SJSA1 (cell line): ENCODE measurements at places on chromosomes 3 and 15.

DNA sequence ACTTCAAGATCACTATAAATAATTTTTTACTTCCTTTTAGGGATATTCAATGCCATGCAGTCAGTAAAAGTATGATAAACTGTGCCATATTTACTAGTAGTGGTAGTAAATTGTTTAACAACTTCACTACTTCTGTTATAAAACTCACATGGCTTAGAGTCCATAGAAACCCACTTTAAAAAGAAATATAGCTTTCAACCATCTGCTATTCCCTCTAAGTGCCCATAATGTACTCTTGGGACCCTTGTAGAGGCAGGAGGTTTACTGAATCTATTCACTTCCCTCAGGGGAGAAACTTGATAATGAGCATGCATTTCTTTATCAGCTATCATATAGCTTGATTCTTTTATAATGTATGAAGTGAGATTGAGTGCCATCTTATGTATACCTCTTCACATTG is 1448.4 kb upstream of the ALCAM start:
- no peaks in the 10 kb centered on the region for H3K4me1 ChIP-seq
- no peaks in the 10 kb centered on the region for H3K36me3 ChIP-seq
- H3K27me3 ChIP-seq = no peaks in the 10 kb centered on the region; the same call in 1 of the 2 replicates
- no peak for DNase-seq
- no peak overlapping the region for H3K4me3 ChIP-seq
- H3K27ac ChIP-seq = no peak overlapping the region

GRCh38 chr3:52401551-52401950 is 43.4 kb downstream of the SEMA3G start:
- H3K4me3 ChIP-seq = no peak overlapping the region
- DNase-seq = no peak
- no peaks in the 10 kb centered on the region for H3K27me3 ChIP-seq
- no peak overlapping the region for H3K27ac ChIP-seq

DNA sequence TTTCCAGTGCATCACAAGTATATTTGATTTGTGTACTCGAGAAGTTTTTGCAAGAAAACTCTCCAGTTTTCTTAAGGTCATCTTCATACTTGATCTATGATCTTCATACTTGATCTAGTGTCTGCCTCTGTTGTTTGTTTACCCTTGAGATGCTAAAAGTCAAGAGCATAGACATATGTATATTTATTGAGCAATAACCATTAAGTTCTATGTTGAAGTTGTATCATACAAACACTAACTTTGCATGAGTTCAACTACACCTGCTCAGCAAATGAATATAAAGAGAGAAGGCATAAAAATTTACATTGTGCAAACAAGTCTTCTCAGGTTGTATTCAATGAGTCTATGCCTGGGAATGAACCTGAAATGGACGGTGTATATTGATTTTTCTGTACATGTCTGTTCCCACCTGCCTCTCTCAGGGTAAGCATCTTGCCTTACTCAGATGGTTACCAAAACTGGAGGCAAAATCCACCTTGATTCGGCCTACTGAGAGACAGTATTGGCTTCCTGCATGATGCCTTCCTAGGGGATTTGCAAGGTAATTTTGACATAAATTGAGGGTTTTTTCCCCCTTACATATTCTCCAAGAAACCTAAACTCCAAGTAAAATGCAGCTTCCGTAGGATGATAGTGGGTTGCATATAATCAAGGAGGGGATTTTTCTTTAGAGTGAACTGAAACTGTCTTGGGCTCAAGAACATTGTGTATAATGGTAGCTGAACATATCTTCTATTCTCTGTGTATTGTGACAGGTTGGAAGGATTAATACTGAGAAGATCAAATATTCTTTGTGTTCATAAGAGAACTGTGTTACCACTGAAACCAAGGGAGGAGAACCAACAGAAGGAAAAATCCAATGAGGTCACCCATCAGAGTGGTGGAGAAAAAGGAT is 110.4 kb downstream of the FILIP1L start:
- no peak for DNase-seq
- H3K27me3 ChIP-seq = no peaks in the 10 kb centered on the region

DNA sequence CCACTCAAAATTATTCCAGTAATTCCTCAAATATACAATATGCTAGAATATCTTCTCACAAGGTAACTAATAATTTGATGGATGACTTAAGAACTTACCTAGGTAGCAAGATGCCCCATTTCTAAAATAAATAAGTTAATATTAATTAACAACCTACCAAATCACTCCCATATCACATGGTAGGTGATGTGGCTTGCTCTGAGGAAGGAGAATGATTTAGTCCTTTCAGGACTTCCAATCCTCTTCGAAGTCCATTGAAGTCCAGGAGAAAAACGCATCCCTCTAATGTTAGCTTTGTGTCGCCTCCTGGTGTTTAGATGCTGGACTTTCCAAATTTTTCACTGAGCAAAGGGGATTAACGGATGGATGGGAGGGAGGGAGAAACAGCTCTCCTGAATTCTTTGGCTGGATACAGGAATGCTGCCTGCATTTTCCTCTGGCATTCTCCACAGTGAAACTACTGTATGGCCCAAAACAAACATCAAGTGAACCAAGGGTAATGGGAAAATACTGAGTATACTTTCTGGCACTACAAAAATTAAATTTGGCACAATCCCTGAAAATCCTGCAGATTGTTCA is 58.6 kb downstream of the PRICKLE2 start:
- no peak for DNase-seq
- H3K36me3 ChIP-seq = peaks cover 35% of the 10 kb centered on the region
- H3K4me1 ChIP-seq = peaks cover 30% of the 10 kb centered on the region
- no peaks in the 10 kb centered on the region for H3K27me3 ChIP-seq
- no peak overlapping the region for H3K4me3 ChIP-seq
- no peak overlapping the region for H3K27ac ChIP-seq

DNA sequence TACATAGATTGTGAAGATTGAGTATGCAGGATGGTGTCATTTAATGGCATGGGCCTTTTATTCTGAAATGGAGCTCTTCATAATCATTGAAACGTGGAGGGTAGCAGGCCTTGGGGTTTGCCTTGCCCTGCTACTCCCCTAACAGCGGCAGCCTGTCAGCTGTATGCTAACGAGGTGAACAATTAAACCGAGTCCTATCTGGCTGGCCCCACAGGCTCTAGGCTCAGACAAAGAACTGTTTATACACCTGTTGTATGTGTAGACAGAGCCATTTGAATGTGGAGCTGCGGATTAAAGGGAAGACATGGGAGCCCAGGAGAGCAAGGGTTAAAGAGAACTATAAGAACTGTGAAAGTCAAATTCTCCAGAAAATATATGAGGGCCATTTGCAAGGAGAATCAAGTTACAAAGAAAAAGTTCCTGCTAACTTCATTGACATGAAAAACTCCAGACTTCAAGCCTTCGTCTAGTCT is 116.7 kb upstream of the CGNL1 start:
- no peaks in the 10 kb centered on the region; the same call in 1 of the 2 replicates for H3K4me1 ChIP-seq
- no peak overlapping the region for H3K27ac ChIP-seq
- no peak for DNase-seq
- no peaks in the 10 kb centered on the region for H3K27me3 ChIP-seq

- no peaks in the 10 kb centered on the region; the same call in 1 of the 2 replicates for H3K27me3 ChIP-seq
- no peaks in the 10 kb centered on the region for H3K4me1 ChIP-seq
- no peak overlapping the region for H3K4me3 ChIP-seq
- H3K36me3 ChIP-seq = no peaks in the 10 kb centered on the region
- H3K27ac ChIP-seq = no peak overlapping the region
Measured at GRCh38 chr3:193095366-193095765, 145.7 kb upstream of the PLAAT1 start.

- no peaks in the 10 kb centered on the region for H3K4me1 ChIP-seq
- no peaks in the 10 kb centered on the region for H3K36me3 ChIP-seq
- H3K4me3 ChIP-seq = no peak overlapping the region
- DNase-seq = no peak
- H3K27me3 ChIP-seq = no peaks in the 10 kb centered on the region
- H3K27ac ChIP-seq = no peak overlapping the region
Measured at GRCh38 chr3:182636646-182637045, 156.7 kb upstream of the ATP11B start.

DNA sequence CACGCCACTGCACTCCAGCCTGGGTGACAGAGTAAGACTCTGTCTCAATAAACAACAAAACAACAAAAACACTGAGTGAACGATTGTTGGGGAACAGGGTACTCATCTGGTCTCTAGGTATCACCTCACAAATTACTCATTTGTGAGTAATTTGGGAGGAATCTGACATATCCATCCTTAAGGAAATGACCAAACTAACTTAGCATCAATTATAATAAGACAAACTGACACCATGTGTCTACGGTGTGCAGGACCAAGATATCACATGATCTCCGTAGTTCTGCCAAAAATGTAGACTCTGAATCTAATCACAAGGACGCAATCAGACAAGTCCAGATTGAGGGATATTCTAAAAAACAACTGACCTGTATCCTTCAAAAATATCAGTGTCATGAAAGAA is 12.0 kb upstream of the DAPK2 start:
- no peaks in the 10 kb centered on the region for H3K27me3 ChIP-seq
- no peak overlapping the region for H3K27ac ChIP-seq
- H3K4me1 ChIP-seq = no peaks in the 10 kb centered on the region
- no peaks in the 10 kb centered on the region for H3K36me3 ChIP-seq
- no peak overlapping the region for H3K4me3 ChIP-seq
- no peak for DNase-seq

DNA sequence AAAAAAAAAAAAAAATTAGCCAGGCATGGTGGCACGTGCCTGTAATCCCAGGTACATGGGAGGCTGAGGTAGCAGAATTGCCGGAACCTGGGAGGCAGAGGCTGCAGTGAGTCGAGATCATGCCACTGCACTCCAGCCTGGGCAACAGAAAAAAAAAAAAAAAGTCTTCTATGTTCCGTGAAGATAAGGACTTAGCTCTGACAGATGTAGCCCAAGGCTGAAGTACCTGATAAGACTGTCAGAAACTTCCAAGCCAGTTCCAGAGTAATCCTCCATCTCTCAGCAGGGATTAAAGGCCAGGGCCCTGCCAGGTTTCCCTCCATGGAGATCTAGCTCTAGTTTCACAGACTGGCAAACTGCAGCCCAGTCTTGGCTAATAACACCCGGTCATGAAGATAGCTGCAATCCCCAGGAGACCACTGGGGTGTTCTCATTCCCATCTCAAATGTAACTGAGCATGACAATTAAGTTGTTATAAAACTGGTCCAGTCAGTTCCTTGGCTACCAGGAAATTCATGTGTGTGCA is 8.5 kb downstream of the CDCP1 start:
- peaks cover 39% of the 10 kb centered on the region for H3K4me1 ChIP-seq
- H3K4me3 ChIP-seq = no peak overlapping the region
- H3K36me3 ChIP-seq = no peaks in the 10 kb centered on the region; the same call in 1 of the 2 replicates
- no peak for DNase-seq

DNA sequence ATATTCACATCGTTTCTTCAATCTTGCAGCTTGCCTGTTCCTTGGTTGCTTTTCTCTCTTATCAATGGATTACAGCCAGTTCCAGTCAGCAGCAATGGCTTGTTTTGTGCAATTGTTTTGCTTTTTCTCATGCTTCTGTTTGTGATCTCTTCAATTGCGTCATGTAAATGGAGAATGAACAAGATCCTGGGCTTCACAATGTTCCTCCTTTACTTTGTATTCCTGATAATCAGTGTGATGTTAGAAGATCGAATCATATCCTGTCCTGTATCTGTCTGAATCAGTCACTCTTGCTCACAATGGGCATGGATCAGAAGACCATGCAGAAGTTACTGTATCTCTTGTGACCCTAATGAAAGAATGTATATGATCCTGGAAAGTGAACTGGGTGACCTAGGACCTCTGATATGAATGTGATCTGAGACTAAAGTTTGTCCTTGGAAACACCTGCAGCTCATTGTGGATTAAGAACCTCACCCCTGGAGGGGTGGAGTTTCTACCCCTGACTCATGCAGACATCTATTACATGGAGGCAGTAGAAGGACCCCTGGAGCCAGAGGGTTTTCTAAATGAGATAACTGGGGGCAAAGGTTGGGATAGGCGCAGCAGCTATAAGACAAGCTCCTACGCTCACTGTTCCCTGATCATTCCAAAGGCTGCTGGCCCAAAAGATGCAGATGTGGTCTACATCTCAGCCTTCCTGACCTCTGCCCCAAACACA is 32.2 kb downstream of the SLC24A1 start:
- no peaks in the 10 kb centered on the region for H3K36me3 ChIP-seq
- no peak for DNase-seq
- peaks cover 36% of the 10 kb centered on the region for H3K4me1 ChIP-seq
- no peaks in the 10 kb centered on the region for H3K27me3 ChIP-seq
- H3K4me3 ChIP-seq = no peak overlapping the region

- H3K4me3 ChIP-seq = no peak overlapping the region
- H3K4me1 ChIP-seq = no peaks in the 10 kb centered on the region; the same call in 1 of the 2 replicates
- no peak overlapping the region for H3K27ac ChIP-seq
- H3K27me3 ChIP-seq = no peaks in the 10 kb centered on the region
- DNase-seq = no peak
Measured at GRCh38 chr3:172614340-172615274, 91.4 kb upstream of the TNFSF10 start.

GRCh38 chr3:116103868-116104530 is 341.3 kb downstream of the LSAMP start:
- no peak overlapping the region for H3K27ac ChIP-seq
- H3K4me1 ChIP-seq = no peaks in the 10 kb centered on the region
- no peak for DNase-seq
- H3K4me3 ChIP-seq = no peak overlapping the region
- H3K27me3 ChIP-seq = no peaks in the 10 kb centered on the region
- no peaks in the 10 kb centered on the region for H3K36me3 ChIP-seq

DNA sequence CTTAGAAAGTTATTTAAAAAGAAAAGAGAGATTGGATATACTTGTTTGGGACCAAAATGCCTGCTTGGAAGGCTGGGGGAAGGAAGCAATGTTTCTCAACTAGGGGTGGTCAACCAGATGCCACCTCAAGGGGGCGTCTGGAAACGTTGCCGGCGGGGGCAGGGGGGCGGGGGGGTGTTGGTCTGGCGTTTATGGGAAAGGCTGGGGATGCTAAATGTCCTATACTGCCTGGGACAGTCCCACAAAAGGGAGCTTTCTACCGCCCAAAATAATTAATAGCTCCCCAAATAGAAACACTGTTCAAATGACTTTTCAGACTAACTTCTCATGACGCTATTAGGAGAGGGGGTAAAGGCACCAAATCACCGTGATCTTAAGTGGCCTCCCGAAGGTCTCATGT is 2.2 kb downstream of the POLG start:
- DNase-seq = no peak
- no peaks in the 10 kb centered on the region for H3K27me3 ChIP-seq

GRCh38 chr3:66227051-66227450 is 6.2 kb downstream of the SLC25A26 start:
- no peak overlapping the region for H3K4me3 ChIP-seq
- H3K4me1 ChIP-seq = no peaks in the 10 kb centered on the region
- H3K27me3 ChIP-seq = no peaks in the 10 kb centered on the region
- H3K27ac ChIP-seq = no peak overlapping the region

DNA sequence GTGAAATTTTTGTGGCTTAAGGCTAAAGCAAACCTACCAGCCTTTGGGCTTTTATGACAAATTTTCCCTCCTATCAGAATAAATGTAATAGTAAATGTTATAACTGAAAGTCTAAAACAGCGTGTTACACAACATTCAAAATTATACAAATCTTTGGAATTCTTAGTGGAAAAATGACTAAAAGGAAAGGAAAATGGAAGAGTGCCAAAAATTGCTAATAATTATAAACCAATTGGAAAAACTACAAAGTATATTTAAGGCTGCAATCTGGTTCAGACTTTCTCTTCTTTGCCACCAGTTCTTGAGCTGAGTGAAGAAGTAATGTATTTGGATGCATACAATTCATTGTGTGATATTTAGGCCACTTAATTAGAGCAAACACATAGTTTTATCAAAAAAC is 45.6 kb upstream of the PHLDB2 start:
- peaks cover 44% of the 10 kb centered on the region for H3K4me1 ChIP-seq
- no peak overlapping the region for H3K27ac ChIP-seq
- H3K36me3 ChIP-seq = no peaks in the 10 kb centered on the region
- no peak for DNase-seq
- no peaks in the 10 kb centered on the region for H3K27me3 ChIP-seq
